Effector memory CD4-positive, alpha-beta T cell (primary cell): ENCODE measurements at places on chromosomes 7 and 10.

DNA sequence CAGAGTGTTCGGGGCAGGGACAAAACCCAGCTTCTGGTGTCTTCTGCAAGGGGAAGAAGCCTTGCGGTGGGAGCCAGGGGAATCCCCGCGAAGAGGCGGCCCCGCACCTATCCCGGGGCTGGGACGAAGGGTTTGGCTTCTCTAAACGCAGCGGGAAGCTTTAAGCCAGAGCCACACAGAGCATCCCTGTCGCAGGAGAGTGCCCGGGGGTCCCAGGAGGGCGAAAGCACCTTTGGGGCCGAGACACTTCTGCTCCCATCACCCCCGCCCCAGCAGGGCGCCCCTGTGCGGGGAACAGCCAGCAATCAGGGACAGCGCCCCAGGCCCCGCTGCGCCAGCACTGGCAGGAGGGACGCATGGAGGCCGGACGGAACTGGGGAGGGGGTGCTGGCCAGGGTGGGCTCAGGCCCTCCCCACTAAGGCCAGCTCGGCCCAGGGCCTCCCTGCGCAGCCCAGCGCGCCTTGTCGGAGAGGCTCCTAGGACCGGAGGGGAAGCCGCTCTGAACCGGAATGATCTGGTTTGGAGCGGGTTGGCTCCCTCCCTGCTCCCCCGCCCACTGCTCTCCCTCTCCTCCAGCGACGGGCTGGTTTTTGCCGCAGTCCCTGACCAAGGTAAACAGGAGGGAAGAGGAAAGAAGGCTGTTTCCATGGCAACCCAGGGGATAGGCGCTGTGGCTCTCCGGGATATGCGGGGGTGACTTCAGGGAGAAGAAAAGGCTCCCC, 63.9 kb downstream of the TMEM209 start:
- DNase-seq, result peak; percentile 26

DNA sequence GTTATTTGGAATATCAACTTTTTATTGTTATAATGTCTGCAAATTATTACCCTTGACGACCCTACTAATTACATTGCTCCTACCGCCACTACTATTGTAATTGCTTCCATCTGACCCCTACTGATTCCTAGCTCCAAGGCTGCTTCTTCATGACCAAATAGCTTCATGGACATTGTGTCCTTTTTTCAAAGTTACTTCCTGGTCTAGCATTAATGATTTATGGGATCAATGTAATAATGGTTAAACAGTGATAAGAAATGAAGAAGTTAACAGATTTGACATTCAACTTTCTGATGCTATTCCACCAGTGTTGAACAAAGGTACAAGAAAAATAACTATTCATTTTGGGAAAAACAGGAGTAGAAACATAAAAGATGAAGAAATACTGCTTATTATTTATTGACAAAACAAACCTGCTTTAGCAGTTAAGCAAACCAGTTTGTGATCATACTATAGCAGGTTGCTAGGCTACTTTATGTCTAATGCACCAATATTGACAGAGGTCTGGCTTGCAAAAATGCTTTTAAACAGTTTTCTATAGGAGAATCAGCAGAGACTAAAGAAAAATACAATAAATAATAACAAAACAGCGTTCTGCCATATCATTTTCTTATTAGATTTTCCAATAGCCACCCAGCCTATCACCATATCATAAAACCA, 125.8 kb downstream of the PCLO start:
- no peak for DNase-seq

DNA sequence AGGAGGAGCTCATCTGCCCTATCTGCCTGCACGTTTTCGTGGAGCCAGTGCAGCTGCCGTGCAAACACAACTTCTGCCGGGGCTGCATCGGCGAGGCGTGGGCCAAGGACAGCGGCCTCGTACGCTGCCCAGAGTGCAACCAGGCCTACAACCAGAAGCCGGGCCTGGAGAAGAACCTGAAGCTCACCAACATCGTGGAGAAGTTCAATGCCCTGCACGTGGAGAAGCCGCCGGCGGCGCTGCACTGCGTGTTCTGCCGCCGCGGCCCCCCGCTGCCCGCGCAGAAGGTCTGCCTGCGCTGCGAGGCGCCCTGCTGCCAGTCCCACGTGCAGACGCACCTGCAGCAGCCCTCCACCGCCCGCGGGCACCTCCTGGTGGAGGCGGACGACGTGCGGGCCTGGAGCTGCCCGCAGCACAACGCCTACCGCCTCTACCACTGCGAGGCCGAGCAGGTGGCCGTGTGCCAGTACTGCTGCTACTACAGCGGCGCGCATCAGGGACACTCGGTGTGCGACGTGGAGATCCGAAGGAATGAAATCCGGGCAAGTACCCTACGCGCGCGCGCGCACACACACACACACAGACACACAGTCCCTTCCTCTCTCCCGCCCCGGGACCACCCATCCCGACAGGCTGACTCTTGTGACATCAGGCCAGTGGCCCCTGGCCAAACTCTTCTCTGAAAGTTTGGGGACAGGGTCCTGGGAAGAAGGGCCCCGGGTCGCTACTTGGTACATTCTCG, 538 bp downstream of the TRIM8 start:
- peak; percentile 69 for DNase-seq

DNA sequence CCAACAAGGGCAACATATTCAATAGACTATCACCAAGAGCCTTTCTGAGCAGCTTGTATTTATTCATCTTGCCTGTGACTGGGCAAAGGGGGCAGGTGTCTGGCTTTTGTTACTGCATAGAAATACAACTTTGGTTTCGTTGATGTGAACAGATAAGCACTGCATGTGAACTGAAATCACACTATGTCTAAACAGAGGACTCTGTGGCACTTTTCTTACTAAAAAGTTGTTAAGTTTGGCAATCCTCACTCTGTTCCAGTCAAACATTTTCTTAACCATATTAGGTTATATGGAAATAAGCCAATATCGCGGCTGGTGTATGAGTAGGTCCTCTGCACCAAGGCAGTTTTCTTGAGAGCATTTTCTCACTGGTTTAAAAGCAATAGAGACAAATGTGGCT, 48.5 kb downstream of the CALD1 start:
- no peak for DNase-seq

- no peak for DNase-seq
Observed at GRCh38 chr7:50779427-50779826, 3.3 kb downstream of the GRB10 start.

GRCh38 chr10:69633673-69634635, 3.9 kb downstream of the FAM241B start:
- no peak for DNase-seq

GRCh38 chr10:32927750-32928149, 30.3 kb downstream of the ITGB1 start:
- no peak for DNase-seq

GRCh38 chr7:55129541-55130394, 111.0 kb downstream of the EGFR start:
- no peak for DNase-seq

DNA sequence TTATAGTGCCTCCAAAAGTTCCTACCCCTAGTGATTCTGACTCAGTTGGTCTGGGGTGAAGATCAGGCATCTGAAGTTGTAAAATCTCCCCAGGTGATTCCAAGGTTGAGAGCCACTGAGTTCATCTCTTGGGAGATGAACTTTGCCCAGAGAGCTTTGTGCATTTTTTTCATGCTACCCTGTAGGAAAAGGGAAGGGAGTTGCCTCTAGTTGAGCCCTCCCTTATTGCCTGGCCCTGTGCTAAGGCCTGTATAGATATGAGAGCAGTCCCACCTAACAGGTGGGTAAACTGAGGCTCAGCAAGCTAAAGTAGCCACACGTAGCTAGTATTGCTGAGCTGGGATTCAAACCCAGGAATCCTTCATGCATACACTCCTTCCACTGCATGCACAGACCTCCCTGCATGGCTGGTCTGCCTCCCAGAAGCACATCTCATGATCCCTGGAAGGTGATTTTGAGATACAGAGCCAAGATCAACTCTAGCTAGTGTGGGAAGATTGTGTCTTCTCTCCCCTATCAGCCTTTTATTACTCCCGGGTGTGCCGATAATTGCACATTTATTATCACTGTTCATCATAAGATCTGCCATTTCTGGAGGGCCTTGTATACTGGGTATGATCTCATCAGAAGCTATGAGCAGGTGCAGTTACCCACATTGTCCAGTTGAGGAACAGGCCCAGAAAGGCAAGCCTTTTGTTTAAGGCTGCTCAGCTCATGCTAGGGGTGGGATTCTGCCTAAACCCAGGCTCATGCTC, 47.0 kb downstream of the TBATA start:
- no peak for DNase-seq
